ENCODE measurements at places on chromosomes 5 and 9. TPM values are rescaled to one million over a fixed set of nuclear protein-coding genes. Genes with fewer than 3 reads are reported as not detected.

The ECM2 gene
- total RNA-seq, result not detected

The ODF2 gene
- 58.5 TPM for total RNA-seq

The SLC25A2 gene
- 0.18 TPM for total RNA-seq

The CTNND2 gene
- not detected for total RNA-seq

The GRM6 gene
- total RNA-seq, result not detected

The TPPP gene
- 0.08 TPM for total RNA-seq

The SHOC1 gene
- total RNA-seq, result not detected

The ALDH1A1 gene
- 0.35 TPM for total RNA-seq

The FOXD4 gene
- not detected for total RNA-seq

- DNase-seq, result no peak
Measured at GRCh38 chr9:18346745-18347144, 127.2 kb upstream of the ADAMTSL1 start.

- no peak for DNase-seq
Measured at GRCh38 chr5:138595180-138595795, 20.1 kb upstream of the HSPA9 start.

- no peak for DNase-seq
Measured at GRCh38 chr5:166781737-166782136, 1509.7 kb upstream of the WWC1 start.

- DNase-seq, result no peak
Measured at GRCh38 chr9:120175031-120175430, 404.9 kb downstream of the CDK5RAP2 start.

GRCh38 chr9:77462066-77462465, 186.1 kb downstream of the GNA14 start:
- no peak for DNase-seq

GRCh38 chr5:55445791-55446190, 89.0 kb downstream of the PLPP1 start:
- no peak for DNase-seq

DNA sequence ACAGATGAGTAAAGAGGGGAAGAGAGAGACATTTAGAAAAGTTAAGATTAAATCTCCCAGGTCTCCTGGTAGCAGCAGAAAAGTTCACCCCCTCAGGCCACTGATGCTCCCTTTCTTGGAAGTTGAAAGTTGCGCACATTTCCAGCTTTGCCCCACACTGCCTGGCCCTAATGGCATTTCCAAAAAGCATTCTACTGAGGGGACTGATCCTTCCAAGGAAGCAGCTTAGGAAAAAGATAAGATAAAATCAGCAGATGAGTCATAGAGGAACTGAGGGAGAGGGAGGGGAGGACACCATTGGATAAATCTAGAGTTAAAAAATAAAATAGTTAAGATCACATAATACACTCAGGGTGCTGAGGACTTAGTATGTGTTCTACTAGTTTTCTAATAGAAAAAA, 67.6 kb upstream of the SLC12A2 start:
- DNase-seq, result no peak

- no peak for DNase-seq
Measured at GRCh38 chr5:58885260-58885659, 302.4 kb downstream of the RAB3C start.

DNA sequence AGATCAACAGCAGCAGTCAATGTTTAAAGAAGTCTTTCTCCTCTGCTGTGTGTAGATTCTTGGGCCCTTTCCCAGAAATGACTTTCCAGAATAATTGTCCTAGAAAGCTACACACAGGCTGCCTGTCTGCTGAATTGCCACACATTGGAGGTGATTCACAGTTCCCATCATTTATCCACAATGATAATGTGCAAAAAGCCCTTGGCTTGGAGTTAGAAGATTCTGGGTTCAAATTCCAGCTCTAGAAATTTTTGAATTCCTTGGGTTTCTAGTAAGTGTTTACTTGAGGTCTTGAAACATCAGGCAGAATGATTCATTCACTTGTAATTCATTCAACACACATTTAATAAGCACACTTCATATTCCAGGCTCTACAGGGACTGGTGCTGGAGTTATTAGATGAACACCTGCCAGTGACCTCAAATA, 28.6 kb upstream of the EPB41L4B start:
- DNase-seq, result no peak

GRCh38 chr5:137923856-137924255, 34.6 kb downstream of the PKD2L2 start:
- no peak for DNase-seq

GRCh38 chr5:180289966-180290365, 1.9 kb downstream of the MAPK9 start:
- DNase-seq, result no peak

GRCh38 chr5:180026320-180026719, 45.2 kb downstream of the RNF130 start:
- no peak for DNase-seq

- DNase-seq, result no peak
Measured at GRCh38 chr5:8650186-8650585, 781.2 kb downstream of the MTRR start.

DNA sequence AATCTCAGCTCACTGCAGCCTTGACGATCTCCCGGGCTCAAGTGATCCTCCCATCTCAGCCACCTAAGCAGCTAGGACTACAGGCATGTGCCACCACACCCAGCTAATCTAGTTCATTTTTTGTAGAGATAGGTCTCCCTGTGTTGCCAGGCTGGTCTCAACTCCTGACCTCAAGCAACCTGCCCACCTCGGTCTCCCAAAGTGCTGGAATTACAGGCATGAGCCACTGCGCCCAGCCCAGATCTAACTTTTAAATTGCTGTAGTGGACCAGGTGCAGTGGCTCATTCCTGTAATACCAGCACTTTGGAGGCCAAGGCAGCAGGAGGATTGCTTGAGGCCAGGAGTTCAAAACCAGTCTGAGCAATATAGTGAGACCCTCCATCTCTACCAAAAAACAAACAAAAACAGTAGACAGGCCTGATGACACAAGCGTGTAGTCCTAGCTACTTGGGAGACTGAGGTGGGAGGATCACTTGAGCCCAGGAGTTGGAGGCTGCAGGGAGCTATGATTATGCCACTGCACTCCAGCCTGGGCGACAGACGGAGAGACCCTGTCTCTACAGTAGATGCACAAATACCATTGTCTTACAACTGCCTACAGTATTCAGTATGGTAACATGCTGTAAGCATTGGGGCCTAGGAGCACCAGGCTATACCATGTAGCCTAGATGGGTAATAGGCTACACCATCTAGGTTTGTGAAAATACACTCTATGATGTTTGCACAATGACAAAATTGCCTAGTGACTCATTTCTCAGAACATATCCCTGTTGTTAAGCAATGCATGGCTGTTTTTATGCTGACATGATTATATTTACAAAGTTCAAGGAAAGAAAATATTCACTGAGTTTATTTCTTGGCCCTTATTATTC, 1.5 kb upstream of the SIT1 start:
- no peak for DNase-seq
